ENCODE measurements at places on chromosomes 13 and 19. TPM values are rescaled to one million over a fixed set of nuclear protein-coding genes. Genes with fewer than 3 reads are reported as not detected.

DNA sequence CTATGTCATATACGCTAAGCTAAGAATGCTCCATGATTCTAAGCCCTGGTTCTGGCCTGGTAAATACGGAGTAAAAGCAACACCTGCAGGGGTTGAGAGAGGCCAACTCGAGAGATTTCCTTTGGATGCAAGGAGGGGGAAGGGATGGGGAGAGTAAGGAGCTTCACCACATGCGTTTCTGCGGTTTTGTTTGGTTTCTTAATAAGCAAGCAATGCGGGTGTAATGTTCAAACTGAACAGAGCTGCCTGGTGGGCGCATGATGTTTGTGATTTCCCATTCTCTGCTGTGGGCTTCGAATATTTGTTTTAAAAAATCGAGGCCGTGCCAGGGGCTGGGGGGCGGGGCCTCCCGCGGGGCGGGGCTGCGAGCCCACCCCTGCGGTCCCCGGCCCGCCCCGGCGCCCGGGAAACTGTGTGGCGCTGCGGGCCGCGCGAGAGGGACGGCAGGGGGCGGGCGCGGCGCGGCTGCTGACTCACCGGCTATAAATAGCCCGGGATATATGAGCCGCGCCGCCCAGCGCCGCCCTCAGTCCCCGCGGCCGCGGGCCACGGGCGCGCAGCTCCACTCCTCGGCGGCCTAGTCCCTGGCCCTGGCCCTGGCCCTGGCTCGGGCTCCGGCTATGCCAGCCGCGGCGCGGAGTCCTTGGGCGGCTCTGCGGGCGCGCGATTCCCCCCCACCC is 5.1 kb downstream of the BBC3 start:
- H3K27me3 ChIP-seq = no peaks in the 10 kb centered on the region
- peak overlapping the region; percentile 99 for H3K27ac ChIP-seq
- peaks cover 4% of the 10 kb centered on the region for H3K36me3 ChIP-seq
- H3K4me3 ChIP-seq = peak overlapping the region; percentile 54

GRCh38 chr13:23348262-23349127 is 85.0 kb downstream of the SACS start:
- H3K4me1 ChIP-seq = no peaks in the 10 kb centered on the region
- H3K36me3 ChIP-seq = peaks cover 21% of the 10 kb centered on the region
- DNase-seq = no peak
- H3K4me3 ChIP-seq = no peak overlapping the region

GRCh38 chr19:31378404-31378803 is 29.2 kb upstream of the TSHZ3 start:
- DNase-seq = peak; percentile 78
- H3K4me3 ChIP-seq = no peak overlapping the region
- no peak overlapping the region for H3K27ac ChIP-seq
- no peaks in the 10 kb centered on the region for H3K4me1 ChIP-seq

GRCh38 chr19:50214699-50215543 is 11.5 kb downstream of the MYH14 start:
- no peak overlapping the region for H3K4me3 ChIP-seq
- peak; percentile 89 for DNase-seq
- H3K27ac ChIP-seq = no peak overlapping the region

GRCh38 chr13:102721800-102722231 is 27.0 kb upstream of the METTL21C start:
- DNase-seq = peak; percentile 9
- H3K27ac ChIP-seq = no peak overlapping the region
- H3K36me3 ChIP-seq = no peaks in the 10 kb centered on the region
- no peaks in the 10 kb centered on the region for H3K27me3 ChIP-seq
- H3K4me1 ChIP-seq = peaks cover 8% of the 10 kb centered on the region

DNA sequence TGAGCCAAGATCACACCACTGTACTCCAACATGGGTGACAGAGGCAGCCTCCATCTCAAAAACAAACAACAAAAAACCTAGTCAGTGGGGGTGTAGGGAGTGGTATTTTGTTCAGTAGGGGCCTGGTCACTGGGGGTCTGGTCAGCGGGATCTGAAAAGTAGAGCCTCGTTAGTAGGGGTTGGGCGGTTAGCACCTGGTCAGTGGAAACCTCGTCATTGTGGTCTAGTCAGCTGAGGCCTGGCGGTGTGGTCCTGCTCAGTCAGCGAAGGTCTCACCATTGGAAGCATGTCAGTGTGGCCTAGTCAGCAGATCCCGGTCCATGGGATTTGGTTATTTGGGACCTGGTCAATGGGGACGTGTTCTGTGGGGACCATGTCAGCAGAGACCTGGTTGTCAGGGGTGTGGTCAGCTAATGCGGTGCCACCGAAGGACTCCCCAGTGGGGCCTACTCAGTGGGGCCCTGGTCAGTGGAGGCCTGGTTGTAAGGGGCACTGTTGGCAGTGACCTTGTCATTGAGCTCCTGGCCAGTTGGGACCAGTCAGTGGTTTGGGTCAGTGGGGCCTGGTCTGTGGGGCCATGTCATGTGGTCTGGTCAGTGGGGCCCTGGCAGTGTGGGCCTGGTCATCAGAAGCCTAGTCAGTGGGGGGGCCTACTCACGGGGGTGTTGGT is 63.0 kb upstream of the TPM4 start:
- no peak overlapping the region for H3K27ac ChIP-seq
- no peak overlapping the region for H3K4me3 ChIP-seq
- DNase-seq = no peak
- H3K4me1 ChIP-seq = no peaks in the 10 kb centered on the region

LRRC4B gene
- polyA plus RNA-seq = 3.0 TPM

DNA sequence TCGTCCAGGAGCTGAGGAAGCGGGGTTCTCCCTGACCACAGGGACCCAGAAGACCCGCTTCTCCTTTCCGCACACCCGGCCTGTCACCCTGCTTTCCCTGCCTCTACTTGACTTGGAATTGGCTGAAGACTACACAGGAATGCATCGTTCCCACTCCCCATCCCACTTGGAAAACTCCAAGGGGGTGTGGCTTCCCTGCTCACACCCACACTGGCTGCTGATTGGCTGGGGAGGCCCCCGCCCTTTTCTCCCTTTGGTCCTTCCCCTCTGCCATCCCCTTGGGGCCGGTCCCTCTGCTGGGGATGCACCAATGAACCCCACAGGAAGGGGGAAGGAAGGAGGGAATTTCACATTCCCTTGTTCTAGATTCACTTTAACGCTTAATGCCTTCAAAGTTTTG is 18.9 kb downstream of the VASP start:
- no peak overlapping the region for H3K27ac ChIP-seq
- H3K4me1 ChIP-seq = no peaks in the 10 kb centered on the region
- DNase-seq = peak; percentile 73

- DNase-seq = peak; percentile 68
- peaks cover 14% of the 10 kb centered on the region for H3K36me3 ChIP-seq
- no peaks in the 10 kb centered on the region for H3K27me3 ChIP-seq
- peak overlapping the region; percentile 4 for H3K27ac ChIP-seq
- peaks cover 17% of the 10 kb centered on the region for H3K4me1 ChIP-seq
Observed at GRCh38 chr19:42246143-42246921, 3.9 kb upstream of the GSK3A start.

GRCh38 chr13:23865906-23866305 is 23.3 kb downstream of the MIPEP start:
- H3K27me3 ChIP-seq = no peaks in the 10 kb centered on the region
- DNase-seq = no peak
- peaks cover 6% of the 10 kb centered on the region for H3K4me1 ChIP-seq
- H3K4me3 ChIP-seq = no peak overlapping the region

GRCh38 chr19:10138879-10139795 is 19.4 kb upstream of the EIF3G start:
- no peak overlapping the region for H3K4me3 ChIP-seq
- no peaks in the 10 kb centered on the region for H3K27me3 ChIP-seq
- H3K27ac ChIP-seq = no peak overlapping the region
- no peaks in the 10 kb centered on the region for H3K4me1 ChIP-seq

DNA sequence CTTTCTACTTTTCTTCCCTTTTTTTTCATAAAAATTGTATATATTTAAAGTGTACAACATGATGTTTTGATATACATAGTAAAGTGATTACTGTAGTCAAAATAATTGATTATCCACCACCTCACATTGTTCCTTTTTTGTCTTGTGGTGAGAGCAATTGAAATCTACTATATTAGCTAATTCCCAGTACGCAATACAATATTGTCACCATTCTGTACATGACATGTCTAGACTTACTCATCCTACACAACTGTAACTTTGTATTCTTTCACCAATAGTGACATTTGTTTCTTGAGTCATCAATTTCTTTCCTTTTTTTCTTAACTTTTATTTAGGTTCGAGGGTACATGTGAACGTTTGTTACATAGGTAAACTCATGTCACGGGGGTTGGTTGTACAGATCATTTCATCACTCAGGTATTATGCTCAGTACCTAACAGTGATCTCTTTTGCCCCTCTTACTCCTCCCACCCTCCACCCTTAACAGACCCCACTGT is 265.2 kb downstream of the KCNRG start:
- H3K27ac ChIP-seq = no peak overlapping the region
- H3K36me3 ChIP-seq = no peaks in the 10 kb centered on the region
- no peak for DNase-seq
- no peaks in the 10 kb centered on the region for H3K27me3 ChIP-seq
- no peaks in the 10 kb centered on the region for H3K4me1 ChIP-seq
- no peak overlapping the region for H3K4me3 ChIP-seq

CFAP97D2 gene
- polyA plus RNA-seq = 1.4 TPM

- no peaks in the 10 kb centered on the region for H3K4me1 ChIP-seq
- no peak overlapping the region for H3K4me3 ChIP-seq
- peaks cover 18% of the 10 kb centered on the region for H3K36me3 ChIP-seq
- no peaks in the 10 kb centered on the region for H3K27me3 ChIP-seq
Observed at GRCh38 chr19:10815007-10815536, 20.9 kb downstream of the TMED1 start.

POLD1 gene
- 28.7 TPM for polyA plus RNA-seq

DNA sequence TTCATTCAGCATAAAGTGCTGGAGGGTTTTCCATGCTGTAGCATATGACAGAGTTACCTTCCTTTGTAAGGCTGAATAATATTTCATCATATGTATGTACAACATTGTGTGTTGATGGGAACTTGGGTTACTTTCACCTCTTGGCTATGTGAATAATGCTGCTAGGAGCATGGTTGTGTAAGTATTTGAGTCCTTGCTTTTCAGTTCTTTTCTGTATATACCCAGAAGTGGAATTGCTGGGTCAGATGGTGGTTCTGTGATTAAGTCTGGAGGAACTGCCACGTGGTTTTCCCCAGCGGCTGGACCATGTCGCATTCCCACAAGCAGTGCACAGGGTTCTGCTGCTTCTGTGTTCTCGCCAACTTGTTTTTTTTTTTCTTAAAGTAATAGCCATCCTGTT is 101.2 kb upstream of the TEX29 start:
- H3K4me3 ChIP-seq = no peak overlapping the region
- H3K27ac ChIP-seq = no peak overlapping the region
- peaks cover 5% of the 10 kb centered on the region for H3K36me3 ChIP-seq
- H3K4me1 ChIP-seq = peaks cover 16% of the 10 kb centered on the region
- H3K27me3 ChIP-seq = no peaks in the 10 kb centered on the region
